ENCODE measurements at places on chromosomes 6 and 20.
A peak's percentile ranks its signal among the peaks of the same experiment; 100 is the strongest.

DNA sequence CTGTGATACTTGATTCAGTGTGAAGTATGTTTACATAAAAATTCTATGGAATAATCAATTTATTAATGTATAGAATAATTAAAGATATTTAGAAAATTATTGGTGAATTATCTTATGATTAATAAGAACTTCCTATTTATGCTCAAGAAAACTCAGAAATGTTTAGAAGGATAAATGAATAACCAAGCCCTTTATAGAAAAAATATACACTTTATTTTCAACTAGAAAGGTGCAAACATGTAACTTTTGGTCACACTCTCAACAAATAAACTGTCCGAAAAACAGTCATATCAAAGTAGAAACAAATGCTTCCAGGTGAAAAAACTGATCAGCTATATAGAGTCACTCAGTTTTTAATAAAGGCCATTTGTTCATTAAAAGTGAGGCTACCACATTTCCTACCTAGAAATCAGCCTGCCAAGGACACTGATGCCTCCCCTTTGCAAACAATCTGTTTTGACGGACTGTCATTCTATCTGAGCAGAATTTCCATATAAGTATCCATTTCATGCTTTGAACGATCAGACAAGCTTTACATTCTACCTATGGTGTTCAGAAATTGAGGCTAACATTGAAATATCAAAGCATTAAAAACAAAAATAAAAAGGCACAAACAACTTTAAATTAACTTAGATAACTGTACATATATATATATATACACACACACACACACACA is 3.0 kb downstream of the CCN2 start:
- no peak for DNase-seq

DNA sequence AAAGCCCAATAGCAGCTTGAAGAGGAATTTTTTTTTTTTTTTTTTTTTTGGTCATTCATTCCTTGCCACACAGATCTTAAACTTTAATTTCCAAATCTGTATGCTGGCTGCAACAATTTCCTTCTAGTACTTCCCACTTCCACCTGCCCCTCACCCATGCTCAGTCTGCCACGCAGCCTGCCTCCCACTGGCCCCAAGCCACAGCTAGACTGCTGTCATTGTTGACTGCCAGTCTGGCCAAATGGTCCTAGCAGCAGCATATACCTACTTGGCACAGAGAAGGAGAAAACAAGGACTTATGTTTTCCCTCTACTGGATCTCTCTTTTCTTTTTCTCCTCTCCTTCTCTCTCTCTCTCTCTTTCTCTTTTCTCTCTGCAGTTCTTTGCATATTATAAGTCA is 118.3 kb upstream of the HEY2 start:
- DNase-seq: no peak

DNA sequence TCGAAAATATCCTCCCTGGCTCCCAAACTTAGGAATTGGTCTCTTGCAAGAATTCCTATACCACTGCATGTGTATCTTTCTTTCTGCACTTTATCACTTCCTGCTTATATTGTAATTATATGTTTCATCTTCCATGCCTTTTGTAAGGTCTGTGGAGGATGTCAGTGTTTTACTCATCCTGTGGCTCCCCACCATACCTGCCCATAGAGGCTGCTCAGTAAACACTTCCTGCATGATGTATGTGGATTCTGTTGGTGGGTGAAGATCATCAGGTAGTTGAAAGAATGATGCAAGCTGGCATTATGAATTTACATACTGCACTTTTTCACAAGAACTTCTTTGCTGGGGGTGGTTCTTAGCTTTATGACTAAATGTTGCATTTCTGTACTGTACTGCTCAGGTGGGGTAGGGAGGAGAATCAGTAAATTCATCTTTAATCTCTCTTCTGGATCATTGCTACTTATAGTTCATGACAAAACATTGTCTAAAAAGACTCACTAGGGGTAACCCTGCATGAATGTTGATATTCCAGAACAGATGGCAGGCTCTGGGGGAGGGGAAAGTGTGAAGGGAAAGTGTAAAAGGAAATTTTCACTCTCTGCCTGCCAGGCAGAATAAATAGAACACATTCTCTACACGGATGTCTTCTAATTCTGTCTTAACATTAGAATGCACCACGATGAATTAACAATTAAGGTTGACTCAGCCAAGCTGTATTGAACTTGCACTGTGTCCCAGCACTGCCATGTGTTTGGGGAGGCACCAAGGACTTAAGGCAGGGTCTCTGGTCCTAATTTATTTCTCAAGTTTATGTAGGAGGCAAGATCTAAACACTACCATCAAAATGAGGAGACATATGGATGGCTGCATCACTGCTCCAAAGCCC is 36.0 kb upstream of the KLHL31 start:
- DNase-seq: no peak

- DNase-seq: no peak
Observed at GRCh38 chr20:3121271-3121911, 36.9 kb upstream of the AVP start.

GRCh38 chr6:144632266-144632665 is 347.1 kb downstream of the UTRN start:
- no peak for DNase-seq

DNA sequence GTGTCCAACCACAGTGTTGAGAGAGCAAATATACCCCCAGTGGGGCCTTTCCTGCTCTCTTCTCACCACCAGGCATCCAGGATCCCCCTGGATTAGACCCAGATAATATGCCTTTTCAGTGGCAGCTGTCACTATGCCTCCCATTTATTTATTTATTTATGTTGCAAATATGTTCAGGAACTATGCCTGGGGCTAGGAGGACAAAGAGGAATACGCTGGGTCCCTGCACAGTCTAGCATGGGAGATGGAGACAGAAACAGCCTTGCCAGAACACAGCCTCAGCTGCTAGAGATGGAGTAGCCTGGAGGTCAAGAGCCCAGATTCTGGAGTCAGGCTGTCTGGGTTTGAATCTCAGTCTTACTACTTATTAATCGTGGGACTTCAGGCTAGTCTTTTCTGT is 74.6 kb upstream of the LRFN2 start:
- no peak for DNase-seq

DNA sequence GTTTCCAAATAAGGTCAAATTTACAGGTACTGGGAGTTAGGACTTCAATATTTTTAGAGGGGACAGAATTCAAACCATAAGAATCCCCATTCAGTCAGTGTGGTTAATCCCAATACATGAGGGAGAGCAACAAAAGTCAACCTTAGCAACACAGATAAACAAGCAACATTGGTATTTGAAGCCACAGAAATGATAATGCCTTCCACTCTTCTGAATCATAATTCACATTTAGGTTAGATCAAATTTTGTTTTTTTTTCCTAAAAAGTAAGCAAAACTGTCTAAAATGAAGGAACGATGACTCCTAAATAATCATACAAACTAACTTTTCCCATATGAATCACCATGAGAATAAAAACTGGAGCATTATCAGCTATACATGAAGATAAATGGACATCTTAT is 246.0 kb upstream of the TENT5A start:
- DNase-seq: no peak

DNA sequence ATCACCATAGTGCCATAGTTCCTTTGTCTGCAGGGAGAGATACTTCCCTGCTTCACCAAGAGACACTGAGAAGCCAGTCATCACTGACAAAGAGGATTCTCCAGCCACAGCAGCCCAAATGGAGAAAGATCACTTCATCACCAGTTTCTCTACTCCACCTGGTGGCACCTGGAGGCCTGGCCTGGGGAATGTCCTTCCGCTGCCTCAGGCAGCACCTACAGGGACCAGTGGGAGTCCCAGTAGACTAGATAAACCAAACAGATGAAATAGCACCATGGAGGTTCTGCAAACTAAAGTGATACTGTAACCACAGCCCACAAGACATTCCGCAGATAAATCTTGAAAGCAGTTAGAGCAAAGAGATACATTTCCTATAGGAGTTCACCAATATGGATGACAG is 266.5 kb downstream of the C6orf118 start:
- no peak for DNase-seq

DNA sequence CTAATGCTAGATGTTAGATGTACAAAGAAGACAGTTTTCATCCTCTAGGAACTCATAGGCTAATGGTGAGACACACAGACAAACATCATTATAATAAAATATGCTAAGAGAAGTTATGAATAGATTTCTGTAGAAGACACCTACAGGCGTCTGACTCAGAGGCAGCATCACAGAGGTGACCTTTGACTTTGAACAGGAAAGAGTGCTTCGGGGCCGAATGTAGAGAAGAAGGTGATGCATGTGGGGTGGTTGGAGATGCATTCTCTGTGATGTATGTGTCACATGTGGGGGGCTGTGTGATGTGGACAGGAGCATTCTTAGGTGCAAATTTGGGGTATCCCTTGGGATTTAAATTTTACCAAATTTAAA is 6.8 kb downstream of the GUCA1A start:
- peak; percentile 9 for DNase-seq

DNA sequence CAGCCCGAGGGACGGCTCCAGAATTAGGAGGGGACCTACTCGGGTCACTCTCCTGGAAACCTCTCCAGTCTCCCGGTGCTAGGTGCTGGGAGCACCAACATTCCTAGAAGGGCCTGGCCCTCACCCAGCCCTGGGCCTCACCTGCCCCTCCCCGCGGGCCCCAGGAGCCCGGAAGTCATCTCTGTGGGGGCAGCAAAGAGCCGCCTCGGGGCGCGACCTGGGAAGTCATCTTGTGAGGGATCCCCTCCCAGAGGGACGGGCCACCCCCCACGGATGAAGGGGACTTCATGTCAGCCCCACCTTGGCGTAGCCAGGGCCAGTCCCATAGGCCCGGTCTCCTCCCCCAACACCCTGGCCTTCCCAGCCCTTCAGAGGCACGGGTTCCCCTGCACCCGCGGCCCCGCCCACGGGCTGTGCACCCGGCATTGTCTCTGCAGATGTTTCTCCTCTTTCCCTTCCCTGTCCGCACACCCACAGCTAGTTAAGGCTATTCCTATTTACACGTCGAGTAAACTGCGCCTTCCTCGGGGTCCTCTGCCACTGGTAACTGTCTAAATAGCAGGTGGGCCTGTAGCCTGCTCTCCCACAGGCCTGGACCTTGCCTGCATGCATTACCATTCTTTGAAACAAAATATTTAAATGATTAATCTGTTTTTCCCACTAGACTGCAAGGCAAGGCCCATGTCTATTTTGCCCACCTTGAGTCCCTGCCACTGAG is 896 bp upstream of the RNASET2 start:
- peak; percentile 52 for DNase-seq

DNA sequence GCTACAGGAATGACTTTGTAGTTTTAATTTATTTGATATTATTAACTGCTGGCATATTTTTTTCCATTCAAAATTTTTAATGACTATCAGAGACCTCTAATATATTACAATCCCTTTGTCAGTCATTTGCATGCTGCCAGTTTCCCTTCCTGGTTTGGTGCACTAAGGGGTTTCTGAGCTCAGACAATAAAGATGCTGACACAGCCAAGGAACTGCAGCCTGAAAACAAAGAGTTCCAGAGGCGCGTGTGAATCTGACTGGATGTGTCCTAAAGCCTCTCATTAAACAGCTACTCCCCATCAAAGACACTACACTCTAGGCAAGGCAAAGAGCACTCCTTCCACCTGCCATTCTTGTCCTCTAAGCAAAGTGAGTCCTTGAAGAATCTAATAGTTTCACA is 116.8 kb upstream of the DST start:
- no peak for DNase-seq

DNA sequence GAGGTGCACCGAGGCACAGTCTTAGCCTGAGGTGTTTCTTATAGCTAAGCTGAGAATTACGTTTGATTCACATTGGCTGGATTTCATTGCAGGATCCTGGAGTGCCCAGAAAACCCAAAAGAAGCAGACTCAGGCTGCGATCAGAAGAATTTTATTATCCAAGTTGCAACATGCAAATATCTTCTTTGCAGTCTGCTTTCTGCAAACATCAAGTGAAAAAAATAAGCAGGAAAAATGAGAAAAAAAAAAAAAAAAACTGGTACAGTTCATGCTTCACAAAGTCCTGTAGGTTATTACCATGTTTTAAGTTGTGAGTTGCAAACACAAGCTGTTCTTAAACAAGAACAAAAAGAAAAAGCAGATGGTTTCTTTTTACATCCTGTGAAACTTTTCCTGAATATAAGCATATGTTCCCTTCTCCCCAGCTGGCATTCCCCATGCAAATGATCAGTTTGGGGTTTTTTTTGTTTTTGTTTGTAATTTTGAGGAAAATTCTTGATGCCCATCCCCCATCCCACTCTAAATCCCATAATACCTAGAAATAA is 349.0 kb downstream of the CBLN4 start:
- DNase-seq: no peak

DNA sequence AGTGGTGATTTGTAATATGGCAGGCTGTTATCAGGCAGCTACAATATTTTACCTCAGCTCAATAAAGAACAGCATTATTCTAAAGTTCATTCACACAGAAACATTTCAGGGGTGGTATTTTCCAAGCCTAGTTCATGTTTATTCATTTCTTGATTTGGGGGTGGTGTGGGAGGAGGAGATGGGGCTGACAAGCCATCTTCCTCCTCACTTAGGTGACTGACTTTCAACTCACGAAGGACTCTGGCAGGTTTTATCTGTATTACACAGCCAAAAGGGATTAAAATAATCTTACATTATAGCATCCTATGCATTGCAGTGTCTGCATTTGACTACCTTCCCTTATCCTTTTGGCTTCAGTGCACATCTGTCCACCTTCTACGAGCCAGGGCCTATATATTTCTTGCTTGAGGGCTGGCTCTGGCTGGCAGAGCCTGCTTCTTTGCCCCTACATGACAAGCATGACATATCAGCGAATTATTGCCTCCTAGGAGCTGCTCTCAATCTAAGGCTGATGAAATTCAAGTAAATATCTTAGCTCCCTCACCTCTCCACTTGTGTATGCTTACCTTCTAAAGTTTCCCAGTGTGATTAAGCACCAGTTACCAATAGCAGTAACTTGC is 20.0 kb downstream of the KHDRBS2 start:
- DNase-seq: no peak

DNA sequence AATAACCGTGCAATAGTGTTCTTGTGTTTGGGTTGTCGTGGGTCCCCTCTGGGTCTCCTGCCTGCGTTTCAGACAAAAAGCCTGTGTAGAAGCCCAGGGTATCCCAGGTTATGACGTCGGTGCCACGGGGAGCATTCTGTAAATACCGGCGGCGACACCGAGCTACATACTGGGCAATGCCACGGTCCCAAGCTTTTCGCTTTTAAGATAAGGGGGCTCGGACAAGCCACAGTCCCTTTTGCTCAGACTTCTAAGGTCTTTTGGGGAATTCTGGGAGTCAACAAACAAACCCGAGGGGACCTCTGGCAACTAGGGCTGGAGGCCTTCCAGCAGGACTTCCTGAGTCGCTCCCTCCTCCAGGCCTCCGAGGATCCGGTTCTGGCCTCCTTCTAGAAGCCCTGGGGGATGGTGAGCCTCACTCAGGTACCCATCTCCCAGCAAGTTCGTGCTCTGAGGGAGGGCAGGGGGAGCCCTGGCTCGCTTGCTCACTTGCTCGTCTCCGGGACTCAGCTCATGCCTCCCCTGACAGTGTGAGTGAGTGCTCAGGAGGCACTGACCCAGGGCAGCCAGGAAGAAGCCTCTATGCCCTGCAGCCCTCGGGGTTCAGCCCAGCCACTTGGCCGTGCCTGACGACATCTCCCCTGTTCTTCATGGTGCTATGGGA is 62.4 kb upstream of the MRPS10 start:
- no peak for DNase-seq

GRCh38 chr6:57256541-57256940 is 34.4 kb upstream of the RAB23 start:
- no peak for DNase-seq

Measured in stimulated activated CD4-positive, alpha-beta T cell treated with anti-CD3 and anti-CD28 coated beads, Interleukin-4, amount 100 ng/mL, for 24 hours (primary cell).